Stimulated activated CD8-positive, alpha-beta memory T cell treated with anti-CD3 and anti-CD28 coated beads, Interleukin-12 subunit alpha, Interleukin-12 subunit beta, amount 100 ng/mL, for 4 hours (primary cell): ENCODE measurements at places on chromosomes 1 and 21.

GRCh38 chr1:169109561-169110134 lies 3.2 kb downstream of the ATP1B1 start:
- DNase-seq, result no peak

DNA sequence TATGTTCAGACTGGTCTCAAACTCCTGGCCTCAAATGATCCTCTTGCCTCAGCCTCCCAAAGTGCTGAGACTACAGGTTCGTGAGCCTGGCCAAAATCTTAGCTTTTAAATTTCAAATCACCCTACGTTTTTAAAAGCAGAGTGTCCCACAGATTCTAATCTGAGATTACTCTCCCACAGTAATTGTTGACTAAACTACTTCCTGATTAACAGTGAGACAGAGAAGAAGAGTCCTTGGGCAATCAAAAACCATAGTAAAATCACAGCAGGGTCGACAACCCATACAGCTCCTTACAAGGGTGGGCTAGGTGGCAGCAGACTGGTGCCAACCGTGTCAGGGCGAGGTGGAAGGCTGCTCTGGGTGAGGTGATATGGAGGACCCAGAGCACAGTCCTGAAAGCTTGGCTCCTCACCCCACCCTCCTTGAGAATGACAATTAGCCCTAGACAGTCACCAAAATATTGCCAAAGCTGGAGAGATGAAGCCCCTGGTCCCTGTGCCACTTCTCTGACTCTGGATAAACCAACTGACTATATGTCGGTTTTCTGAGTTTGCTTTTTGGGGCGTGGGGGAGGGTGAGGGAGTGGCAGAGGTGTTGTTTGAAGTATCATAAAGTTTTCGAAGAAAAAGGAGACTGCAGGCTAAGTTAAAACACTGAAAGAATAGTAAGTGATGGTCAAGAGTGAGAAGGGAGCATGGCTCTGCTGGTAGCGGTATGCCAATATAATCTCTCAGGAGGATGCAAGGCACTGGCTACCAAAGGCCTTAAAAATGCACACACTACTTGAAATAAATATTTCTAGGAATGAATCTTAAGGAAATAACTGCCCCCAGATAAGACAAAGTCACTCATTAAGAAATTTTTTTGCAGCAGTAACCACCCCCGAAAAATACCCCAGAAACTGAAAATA lies 86.8 kb downstream of the SLC45A1 start:
- no peak for DNase-seq

GRCh38 chr1:205504311-205505075 lies at the start of gene CDK18:
TSS of gene CDK18 (plus strand) at chr1:205504669. CDS start at chr1:205523168, 18,499 bp downstream.
- peak; percentile 25 for DNase-seq

GRCh38 chr1:54695221-54695620 lies 20.4 kb upstream of the TTC4 start:
- DNase-seq, result no peak

- DNase-seq, result no peak
These were observed 190.0 kb upstream of the EDN2 start for GRCh38 chr1:41674522-41674921.

- no peak for DNase-seq
These were observed 105.9 kb downstream of the KCNK1 start for GRCh38 chr1:233719655-233720341.

DNA sequence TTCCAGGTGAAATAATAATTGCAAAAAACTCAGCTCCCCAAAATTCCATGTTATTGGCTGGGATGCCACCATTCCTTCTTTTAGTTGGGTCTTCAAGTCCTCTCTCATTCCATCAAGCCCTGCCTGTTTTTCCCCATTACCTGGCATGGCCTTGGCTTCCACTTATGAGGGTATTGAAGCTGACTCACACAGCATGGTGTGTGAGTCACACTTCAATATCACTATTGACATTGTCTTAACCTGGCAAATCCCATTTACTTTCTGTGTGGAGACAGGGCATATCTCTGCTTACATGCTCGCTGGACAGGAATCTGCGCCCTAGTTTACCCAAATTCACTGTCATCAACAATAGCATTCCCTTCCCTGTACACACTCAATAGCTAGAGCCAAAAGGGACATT lies 1806.8 kb downstream of the BRINP3 start:
- DNase-seq, result no peak

DNA sequence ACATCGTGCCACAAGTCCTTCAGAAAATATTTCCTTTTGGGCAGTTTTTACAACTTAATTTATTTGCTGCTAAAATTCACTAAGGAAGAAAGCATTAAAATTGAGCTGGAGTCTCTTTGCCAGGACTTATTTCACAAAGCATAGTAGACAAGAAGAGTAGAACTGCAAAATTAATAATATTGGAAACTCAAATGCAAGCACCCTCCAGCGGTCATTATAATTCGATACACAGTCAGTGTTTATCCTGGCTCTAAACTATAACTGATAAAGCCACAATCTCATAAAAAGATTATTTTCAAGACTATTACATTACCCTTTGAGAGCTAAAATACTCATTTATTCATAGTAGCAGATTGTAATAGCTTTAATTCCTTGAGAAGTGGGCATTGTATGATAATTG lies 655.4 kb downstream of the RWDD3 start:
- DNase-seq, result no peak

GRCh38 chr1:16128338-16128741 lies 27.5 kb downstream of the EPHA2 start:
- no peak for DNase-seq

- DNase-seq, result no peak
These were observed 27.8 kb downstream of the ASAP3 start for GRCh38 chr1:23456226-23456625.

- DNase-seq, result no peak
These were observed 68.3 kb upstream of the NEK7 start for GRCh38 chr1:198088360-198089071.

DNA sequence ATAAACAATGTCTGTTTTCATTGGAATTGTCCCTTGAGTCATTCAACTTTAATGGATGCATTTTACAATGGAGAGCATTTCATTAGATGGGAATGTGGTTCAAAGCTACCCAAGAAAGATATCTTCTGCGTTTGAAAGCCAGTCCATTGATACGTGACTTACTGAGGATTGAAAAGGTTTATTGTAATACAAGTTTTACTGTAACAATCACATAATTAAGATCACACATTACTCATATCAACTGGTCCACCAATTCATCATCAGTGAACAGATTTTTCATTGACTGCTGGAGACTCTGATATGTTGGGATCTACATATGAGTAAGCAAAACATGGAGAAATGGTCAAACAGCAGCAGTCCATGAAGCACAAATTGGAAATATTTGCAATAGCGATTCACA lies 32.8 kb downstream of the KRTAP24-1 start:
- no peak for DNase-seq
